Naive B cell (primary cell): ENCODE measurements at places on chromosomes 16 and 17.

- DNase-seq = no peak
Observed at GRCh38 chr17:14396547-14396946, 95.7 kb downstream of the HS3ST3B1 start.

- DNase-seq = no peak
Observed at GRCh38 chr16:89386306-89387185, 103.8 kb downstream of the ANKRD11 start.

DNA sequence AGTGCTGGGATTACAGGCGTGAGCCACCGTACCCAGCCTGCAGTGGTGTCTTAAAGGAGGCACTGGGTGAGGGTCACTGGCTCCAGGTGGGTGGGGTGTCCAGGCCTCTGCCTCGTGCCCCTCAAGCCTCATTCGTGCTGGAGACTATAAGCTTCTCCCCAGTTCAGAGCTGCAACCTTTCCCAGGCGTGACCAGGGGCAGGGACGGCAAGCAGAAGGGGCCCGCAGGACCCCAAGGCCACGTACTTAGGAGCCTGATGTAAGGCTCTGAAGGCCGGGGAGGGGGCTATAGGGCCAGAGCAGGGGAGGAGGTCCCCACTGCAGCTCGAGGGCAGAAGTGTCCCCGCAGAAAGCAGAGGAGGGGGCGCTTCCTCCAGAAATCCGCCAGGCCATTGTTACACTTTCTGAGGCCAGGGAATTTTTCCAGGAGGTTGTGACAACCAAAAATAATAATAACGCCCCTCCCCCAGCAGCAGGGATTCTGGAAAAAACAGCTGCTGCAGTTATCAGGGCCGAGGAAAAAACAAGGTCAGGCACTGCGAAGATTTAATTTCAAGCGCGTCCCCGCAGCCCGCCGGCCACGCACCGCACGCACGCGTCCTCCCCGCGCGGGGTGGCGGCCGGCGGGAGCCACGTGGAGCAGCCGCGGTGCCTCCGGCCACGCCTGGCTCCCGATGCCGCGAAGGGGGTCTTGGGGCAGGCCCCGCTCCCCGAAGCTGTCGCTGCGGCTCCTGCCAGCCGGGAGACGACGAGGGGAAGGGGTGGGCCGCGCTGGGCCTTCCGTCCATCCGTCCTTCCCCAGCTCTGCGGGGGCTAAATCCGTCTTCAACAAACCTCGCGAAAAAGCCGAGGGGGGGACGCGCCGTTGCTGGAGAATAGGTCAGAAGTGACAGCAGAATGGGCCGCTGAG, 45.8 kb upstream of the SLC38A10 start:
- no peak for DNase-seq

DNA sequence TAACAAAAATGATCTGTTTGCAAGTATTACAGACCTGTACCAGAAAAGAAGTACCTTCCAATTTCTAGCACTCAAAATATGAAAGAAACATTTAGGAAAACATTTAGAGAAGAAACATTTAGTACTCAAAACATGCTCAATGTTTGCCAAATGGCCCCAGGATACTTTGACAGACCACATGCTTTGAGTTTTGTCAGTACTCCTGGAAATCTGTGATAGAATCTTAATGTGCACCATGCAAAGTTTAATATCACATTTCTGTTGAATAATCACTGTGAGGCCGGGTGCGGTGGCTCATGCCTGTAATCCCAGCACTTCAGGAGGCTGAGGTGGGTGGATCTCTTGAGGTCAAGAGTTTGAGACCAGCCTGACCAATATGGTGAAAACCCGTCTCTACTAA, 8.5 kb upstream of the ZC3H7A start:
- DNase-seq = no peak

GRCh38 chr17:78915872-78916632, 9.1 kb downstream of the TIMP2 start:
- no peak for DNase-seq

DNA sequence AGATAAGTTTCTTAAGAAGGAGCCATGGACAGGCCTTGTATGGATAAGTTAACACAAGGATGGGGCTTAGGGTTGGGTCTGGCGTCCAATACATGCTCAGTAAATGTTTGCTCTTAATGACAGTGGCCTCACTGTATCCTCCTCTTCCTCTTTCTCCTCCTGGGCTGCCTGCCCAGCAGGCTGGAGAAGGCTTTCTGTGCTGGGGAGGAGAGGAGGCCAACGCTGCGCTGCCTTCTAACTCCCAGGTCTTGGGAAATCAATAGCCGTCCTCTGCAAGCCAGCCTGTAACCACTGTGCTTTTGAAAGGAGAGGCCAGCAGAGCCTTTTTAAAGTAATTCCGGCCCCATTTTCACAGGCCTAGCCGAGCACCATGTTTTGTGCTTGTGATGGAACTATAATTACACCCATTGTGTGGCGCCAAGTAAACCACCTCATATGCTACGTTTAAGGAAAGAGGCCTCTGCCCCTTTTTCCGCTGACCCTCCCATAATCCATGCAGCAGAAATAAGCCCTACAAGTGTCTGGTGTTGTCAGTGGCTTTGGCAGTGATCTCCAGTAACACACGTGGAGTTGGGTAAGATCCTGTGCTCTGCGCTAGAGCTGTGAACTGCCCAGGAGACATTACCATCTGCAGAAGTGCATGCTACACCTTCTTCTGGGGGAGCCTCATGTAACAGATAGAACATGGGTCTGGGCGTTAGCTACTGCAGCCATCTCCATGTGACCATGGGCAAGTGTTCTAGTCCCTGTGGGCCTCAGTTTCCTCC, 368.2 kb downstream of the SNX29 start:
- DNase-seq = no peak

DNA sequence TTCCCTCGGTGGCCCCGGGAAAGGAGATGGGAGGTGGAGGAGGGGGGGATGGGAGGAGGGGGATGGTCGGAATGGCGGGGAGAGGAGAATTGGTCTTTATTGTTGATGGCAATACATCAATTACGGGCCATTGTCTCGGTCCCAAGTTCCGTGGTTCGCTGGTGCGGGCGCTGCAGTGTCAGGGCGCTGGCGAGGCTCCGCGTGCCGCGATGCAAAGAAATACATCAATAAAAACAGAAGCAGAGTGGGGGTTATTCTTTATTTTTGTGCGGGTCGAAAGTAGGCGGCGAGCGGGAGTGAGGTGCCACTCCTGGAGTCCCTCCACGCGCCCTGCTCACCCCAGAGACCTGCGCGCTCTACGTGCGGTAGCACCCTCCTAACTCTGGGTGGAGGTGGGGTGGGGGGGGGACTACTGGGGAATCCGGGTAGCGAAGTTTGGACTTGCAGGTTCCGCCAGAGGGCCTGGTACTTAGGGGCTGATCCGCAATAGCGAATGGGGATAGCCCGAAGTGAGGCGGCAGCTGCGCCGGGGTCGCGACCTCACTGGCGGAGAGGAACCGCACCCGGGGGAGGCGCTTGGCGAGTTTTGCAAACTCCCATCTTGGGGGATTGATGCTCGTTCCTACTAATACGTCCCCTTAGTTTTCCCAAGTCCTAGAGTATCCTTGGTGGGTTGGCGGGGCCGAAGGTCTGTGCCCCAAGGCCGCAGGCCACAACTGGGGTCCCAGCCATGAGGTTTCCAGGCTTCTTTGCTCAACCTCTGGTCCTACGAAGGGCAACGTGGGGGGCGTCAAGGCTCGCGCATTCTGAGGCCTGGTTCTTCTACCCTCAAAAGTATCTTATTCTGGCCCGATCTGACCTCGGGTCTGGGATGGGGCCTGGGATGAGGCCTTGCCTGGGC, 3.5 kb upstream of the SALL1 start:
- no peak for DNase-seq

GRCh38 chr17:27575912-27576252, 55.1 kb upstream of the LGALS9 start:
- no peak for DNase-seq

DNA sequence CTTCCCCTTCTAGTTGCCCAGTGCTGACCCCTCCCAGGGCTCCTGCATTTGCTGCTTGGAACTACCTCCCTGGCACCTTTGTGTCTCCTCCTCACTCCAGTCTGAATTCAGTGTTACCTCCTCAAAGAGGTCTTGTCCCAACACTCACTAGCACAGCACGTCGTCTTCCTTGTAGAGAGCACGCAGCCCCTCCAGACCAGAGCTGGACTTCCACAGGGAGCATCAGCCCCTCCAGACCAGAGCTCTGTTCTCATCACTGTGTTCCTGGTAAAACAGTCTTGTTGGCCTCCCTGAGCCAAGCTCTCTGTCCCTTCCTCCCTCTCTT, 27.8 kb upstream of the MGAT5B start:
- DNase-seq = no peak

DNA sequence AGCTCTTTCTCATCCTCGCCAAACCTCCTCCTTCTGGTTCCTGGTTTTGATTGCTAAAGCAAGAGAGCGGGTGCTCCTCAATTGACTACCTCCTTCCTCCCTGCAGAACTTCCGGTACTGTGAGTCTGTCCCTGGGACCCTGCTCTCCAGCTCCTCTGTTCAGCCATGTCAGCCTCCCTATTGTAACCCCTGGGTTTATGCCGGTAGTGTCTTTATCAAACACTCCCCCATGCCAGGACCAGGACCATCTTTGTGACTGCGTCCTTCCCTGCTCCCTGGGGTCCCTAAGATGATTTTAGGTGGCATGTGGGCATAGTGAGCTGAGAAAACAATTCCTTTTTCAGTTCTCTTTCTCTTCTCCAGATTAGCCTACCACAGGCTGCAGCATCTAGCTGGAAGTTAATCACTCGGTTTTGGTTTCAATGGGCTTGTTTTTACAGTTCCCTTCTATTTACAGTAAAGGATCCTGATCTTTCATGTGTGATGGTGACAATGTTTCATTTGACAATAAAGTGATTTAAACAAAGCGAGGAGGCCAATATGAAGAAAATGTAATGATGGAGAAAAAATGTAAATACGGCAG, 27.7 kb upstream of the IL21R start:
- DNase-seq = peak; percentile 71

GRCh38 chr16:73166441-73166851, 118.5 kb upstream of the ZFHX3 start:
- DNase-seq = no peak

- no peak for DNase-seq
Observed at GRCh38 chr16:80837533-80838147, 33.2 kb upstream of the CDYL2 start.

- no peak for DNase-seq
Observed at GRCh38 chr16:85514598-85515318, 98.4 kb upstream of the GSE1 start.

GRCh38 chr17:8264320-8264719, 15.2 kb downstream of the PFAS start:
- no peak for DNase-seq

DNA sequence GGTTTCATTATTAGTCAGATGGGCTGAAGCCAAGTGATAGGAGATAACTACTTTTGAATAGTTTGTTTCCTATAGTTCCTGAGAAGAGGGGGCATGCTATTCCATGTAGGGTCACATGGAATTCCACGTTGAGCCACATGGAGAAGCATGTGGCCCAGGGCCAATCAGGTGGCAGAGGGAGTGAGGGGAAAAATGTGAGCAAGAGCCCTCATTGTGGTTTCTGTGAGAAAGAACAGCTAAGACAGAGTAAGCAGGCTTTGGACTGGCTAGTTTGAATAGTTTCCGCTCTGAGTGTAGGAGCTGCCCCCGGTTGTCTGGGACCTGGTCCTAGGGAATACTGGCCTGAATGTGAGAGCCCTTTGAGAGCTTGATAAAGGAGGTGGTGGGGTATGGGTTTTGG, 69.9 kb upstream of the CNTNAP4 start:
- no peak for DNase-seq
